ENCODE measurements at places on chromosomes 5 and 9.

DNA sequence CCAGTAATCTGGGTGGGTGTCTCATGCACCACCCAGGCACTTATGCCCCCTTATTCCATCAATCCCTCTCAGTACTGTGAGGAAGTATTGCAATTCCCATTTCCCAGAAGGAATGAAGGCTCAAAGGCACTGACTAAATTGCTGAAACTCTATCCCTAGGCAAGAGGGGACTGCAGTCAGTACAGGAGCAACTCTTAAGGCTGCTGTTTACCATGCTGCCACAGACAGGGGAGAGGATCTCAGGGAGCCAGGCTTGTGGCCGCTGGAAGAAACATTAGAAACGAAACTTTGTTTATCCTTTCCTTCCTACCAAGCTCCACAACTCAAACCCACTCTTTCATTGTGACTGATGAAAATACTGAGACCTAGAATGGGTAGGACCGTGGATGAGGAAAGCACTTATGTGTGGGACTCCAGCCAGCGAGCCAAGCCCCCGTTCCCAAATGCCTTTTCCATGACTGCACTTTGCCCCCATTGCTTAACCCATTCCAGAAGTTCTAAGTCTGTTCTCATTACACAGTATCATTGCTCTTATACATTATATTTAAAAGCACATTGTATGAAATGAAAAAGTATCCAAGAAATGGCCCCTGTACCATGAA is 54.3 kb downstream of the TLE1 start:
- no peak for DNase-seq

- no peak for DNase-seq
Observed at GRCh38 chr5:50653946-50654345, 12.5 kb upstream of the PARP8 start.

- no peak for DNase-seq
Observed at GRCh38 chr5:140399979-140400729, 1.5 kb upstream of the ANKHD1 start.

DNA sequence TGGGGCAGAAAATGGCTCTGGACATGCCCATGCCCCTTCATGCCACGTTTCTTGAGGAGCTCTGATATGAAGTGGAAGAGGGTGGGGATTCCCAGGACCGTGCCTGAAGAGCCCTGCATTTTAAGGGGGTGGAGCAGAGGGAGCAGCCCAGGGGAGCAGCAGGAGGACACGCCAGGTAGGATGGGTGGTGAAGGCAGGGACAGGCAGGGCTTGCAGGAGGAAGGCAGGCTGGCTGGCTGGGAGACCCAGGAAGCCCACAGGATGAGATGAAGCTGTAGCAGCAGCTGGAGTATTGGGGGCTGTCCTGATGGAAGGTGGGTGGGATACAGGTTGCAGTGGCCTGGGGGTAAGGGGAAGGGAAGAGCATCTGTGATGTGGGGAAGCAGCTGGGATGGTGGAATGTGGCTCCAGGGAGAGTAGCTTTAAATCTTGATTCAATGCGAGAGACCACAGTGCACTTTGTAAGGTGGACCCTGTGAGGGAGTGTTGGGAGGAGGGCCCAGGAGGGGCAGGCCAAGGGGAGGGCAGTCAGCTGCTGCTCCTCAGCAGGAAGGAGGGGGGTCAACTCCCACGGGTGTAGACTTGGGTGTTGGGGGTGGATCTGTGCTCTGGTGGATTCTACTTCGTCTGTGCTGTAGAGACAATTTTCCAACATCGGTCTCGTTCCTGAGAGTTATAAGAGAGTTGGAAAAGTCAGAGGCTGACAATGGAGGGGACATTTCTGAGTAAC is 242.6 kb upstream of the IRX4 start:
- DNase-seq, result no peak

DNA sequence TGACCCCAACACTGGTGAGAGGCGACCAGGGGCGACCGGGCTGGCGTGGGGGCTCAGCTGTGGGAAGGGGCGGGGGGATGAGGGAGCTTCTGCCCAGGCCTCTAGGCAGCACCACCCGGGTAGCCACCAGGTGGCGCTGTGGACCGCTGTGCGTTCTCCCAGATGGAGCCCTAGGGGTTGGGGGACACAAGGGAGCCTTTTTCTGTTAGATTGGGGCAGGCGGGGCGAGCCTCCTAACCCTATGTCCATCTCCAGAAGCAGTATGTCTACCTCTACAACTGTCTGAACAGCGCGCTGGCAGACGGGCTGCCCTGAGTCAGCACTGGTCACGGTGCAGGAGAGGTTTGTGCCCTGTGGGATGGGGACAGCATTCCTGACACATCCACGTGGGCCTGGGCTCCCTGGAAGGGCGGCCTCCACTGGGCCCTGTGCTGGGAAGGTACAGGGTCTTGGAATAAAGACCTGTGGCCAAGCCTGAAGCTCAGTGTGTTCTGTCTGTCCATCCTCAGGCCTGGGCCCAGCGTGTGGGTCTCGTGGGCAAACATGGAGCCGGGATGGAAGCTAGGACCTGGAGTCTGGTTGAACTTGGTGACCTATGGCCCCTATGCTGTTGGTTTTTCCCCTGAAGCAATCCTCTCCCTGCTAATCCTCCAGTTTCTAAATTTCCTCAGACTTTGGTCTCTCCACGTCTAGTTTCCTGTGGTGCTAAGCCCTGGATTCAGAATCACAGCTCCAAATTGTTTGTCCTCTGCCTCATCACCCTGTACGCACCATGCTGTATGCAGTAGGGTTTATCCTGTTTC is 23.1 kb upstream of the SPTLC1 start:
- DNase-seq, result peak; percentile 70

DNA sequence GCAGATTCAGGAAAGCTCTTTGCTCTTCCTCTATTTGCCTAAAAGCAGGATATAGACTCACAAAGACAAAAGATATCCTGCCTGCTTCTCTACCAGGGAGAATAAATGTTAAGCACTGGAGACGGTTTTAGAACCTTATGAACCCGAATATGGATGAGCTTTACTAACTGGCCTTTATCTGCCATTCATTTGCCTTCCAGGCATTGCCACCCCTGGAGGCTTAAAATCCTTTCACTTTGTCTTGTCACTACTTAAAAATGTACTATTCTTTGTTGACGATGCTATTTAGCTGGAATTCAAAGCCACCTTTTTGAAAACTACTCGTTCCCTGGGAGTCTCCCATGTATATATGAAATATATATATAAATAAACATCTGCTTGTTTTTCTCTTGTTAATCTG is 23.2 kb upstream of the LVRN start:
- DNase-seq, result no peak

GRCh38 chr9:9299134-9299533 is 1313.7 kb downstream of the PTPRD start:
- no peak for DNase-seq

DNA sequence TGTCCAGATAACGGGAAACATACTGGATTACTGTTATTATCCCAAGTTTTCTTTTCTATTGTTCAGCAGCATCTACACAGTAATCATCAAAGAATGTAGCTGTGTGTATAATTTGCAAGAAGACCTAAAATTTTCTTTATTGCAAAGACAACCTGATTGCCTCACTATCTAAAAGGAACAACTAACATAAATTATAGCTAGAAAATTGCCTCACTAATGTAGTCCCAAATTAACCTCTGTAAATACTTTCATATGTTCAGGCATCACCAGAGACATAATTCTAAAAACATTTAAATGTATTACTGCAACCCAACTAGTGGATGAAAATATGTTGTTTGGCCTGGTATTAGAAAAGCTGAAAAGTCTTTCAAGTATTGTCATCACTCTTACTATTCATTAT is 275.4 kb downstream of the CDH12 start:
- DNase-seq, result no peak

GRCh38 chr9:92100237-92100911 is 14.8 kb downstream of the SPTLC1 start:
- no peak for DNase-seq

DNA sequence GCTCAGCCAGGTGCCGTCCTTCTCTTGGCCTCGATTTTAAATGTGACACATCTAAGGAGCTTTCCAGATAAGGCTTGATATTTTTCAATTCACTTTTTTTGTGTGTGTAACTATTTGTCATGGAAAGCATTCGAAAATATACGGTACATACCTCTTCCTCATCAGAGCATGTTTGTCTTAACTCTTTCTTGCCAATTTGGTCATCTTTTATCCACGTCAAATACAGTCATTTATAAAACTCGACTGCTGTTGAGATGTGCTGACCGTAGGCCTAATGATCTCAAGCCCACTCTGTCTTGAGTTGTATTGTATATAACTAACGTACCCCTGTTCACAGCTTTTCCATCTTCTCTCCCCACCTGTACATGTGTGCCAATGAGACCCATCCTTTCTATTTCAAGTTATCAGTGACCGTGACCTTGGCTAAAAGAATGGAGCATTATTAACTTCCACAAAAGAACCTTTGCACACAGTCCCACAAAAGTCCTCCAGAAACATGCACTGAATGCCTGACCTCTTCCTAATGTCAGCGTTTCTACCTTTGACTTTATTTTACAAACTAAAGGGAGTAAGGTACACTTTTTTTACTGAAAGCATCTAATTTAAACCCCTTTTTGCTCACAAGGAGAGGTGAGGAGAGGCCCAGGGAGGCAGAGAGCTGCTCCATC is 61.6 kb downstream of the IPPK start:
- no peak for DNase-seq

DNA sequence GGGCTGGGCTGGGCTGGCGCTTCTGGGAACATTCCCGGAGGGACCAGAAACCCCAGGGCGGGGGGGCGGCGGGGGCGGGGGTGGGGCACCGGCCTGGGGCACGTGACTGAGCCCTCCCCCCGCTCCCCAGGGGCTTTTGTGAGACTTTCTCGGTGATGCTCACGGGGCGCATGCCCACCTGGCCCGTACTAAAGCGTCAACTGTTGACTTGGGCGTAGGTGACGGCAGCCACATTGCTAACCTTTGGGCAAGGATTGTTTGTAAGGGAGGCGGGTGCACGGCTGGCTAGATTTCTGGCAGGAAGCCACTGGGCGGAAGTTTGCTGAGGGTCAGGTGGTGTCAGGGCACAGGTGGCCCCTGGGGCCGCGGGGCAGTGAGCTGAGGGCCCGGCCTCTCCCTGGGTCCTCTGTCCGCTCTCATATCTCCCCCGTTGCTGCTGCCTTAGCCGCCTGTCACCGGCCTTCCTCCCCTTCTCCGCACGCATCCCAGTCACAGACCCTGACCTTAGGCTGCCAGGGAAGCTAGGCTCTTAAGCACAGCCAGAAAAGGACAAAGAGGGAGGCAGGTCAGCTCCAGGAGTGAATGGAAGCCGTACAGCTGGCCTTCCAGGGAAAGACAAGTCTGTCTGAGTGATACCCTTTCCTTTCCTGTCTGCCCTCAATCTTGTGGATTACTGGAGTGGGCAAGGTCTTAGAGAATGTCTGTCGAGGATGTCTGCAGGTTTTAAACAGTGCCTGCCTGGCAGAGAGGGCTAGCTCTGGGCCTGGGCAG is 812 bp downstream of the CACFD1 start:
- peak; percentile 51 for DNase-seq

DNA sequence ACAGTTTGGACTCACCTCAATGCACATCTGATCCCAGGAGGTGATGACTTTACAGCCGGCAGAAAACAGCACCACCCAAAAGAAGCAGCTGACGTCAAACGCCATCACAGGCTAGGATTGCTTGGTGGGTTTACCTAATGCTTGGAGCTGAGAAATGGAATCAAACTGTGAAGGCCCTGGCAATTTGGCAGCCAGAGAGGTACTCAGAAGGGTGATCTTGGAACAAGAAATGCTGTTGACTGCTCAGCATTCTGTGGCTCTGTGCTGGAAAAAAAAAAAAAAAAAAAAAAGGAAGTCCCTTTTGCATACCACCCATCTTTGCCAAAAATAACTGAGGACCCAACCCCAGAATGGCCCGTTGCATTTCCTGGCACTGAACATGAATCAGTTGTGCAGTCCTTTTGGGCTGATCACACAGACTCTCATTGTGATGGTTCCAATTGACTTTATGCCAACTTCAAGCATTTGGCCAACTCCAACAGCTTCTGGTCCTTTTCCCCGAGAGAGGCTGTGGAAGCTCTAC is at the start of gene CD180:
Gene CD180, minus strand, starts transcription at position 263 of the 523 bp plus-strand sequence. Its CDS starts 158 bp downstream, at position 105.
- DNase-seq, result peak; percentile 62

GRCh38 chr9:93918061-93918460 is 37.1 kb downstream of the BARX1 start:
- DNase-seq, result no peak

GRCh38 chr5:148202531-148203203 is at the start of gene SPINK6:
TSS of gene SPINK6 (plus strand) at chr5:148203042. CDS start at chr5:148203097, 55 bp downstream.
- no peak for DNase-seq

GRCh38 chr5:115573133-115573532 is 28.6 kb upstream of the FEM1C start:
- no peak for DNase-seq

DNA sequence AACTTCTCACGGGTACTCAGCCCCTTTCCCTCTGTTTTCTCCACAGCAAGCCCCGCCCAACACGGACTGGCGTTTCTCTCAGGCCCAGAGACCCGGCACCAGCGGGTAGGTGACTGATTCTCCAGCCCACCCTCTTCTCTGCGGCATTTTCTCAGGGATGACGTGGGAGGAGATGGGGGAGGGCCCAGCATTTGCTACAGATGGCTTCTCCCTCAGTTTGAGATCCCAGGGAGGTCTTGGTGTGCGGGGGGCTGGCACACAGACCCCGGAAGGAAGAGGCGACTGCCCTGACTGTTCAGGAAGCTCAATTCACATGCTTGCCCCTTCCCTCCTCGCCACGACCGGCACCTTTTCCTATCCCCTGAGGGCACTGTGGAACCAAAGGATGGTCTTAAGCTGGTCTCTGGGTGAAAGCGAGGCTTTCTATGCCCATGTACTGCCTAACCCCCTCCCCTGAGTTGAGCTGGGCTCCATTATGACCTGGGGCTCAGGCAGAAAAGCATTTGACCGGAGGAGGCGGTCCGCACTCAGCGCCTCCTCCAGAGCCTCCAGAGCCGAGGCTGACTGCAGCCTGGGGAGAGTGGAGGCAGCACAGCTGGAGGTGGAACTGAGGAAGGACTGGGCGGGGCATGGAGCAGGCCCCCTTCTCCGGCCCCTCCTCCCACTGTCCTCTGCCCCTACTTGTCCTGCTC is 6.0 kb downstream of the PCDHGC5 start:
- no peak for DNase-seq

All from left hindlimb (tissue), 1 donor.